ENCODE measurements at places on chromosomes 6 and 20.

GRCh38 chr20:59455402-59456341 lies 148.7 kb upstream of the PHACTR3 start:
- no peak for DNase-seq

DNA sequence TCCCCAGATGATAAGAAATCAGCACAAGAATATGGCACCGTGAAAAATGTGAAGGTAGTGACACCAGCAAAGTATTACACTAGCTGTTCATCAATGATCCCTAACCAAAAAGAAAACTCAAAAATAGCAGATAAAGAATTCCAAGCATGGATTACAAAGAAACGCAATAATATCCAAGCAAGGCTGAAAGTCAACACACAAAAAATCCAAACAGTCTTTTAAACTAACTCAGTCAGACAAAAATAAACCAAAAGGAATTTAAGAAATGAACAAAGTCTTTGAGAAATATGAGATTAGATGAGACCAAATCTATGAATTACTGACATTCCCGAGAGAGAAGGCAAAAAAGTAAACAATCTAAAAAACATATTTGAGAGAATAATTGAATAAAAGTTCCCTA lies 976.1 kb upstream of the MAP3K7 start:
- no peak for DNase-seq

DNA sequence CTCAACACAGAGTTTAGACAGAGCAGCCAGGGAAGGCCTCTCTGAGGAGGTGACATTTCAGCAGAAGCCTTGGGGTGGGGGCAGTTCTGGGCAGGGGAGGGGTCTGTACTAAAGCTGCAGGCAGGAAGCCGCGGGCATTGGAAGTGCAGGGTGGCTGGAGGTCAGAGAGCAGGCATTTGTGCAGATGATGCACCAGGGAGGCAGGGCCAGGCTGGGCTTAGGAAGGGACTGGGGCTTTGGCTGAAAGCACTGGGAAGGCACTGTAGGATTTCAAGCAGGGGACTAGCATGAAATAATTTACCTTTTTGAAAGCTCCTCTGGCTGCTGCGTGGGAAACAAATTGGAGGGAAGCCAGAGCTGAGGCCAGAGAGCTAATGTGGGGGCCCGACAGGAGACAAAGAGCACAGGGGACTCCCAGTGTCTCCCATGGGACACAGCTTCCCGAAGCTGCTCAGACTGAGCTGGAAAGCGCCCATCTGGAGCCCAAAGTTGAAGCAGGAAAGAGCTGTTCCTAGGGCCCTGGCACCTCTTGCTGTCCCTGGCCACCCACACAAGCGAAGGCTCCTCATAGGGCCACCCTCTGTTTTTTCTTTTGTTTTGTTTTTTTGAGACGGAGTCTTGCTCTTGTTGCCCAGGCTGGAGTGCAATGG lies 19.3 kb downstream of the ADA start:
- DNase-seq, result no peak

DNA sequence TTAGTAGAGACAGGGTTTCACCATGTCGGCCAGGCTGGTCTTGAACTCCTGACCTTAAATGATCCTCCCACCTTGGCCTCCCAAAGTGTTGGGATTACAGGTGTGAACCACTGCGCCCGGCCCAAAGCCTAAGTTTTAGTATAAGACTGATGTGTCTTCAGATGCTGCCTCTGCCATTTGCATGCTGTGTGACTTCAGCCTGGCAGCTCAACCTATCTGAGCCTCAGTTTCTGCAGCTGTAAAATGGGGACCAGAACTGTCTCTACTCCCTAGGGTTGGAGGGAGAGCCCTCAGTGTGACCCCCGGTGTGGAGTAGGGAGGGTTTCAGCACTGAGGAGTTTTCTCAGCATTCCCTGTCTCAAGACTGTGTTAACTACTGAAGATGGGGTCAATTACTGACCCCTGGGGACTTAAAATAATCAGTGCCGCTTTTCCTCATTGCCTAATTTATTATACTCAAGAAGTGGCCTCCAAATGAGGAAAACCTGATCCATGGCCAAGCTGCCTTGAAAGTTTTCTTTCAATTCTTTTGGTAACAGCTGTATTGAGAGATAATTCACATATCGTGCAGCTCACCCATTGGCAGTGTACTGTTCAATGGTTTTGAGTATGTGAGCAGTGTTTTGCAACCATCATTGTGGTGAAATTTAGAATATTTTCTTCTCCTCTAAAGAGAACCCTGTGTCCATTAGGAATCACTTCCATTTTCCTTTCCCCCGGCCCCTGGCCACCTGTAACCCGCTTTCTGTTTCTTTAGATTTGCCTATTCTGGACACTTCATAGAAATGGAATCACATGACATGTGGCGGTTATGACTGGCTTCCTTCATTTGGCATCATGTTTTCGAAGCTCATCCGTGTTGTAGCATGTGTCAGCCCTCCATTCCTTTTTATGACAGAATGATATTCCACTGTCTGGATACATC lies 64.8 kb downstream of the PHACTR3 start:
- no peak for DNase-seq

DNA sequence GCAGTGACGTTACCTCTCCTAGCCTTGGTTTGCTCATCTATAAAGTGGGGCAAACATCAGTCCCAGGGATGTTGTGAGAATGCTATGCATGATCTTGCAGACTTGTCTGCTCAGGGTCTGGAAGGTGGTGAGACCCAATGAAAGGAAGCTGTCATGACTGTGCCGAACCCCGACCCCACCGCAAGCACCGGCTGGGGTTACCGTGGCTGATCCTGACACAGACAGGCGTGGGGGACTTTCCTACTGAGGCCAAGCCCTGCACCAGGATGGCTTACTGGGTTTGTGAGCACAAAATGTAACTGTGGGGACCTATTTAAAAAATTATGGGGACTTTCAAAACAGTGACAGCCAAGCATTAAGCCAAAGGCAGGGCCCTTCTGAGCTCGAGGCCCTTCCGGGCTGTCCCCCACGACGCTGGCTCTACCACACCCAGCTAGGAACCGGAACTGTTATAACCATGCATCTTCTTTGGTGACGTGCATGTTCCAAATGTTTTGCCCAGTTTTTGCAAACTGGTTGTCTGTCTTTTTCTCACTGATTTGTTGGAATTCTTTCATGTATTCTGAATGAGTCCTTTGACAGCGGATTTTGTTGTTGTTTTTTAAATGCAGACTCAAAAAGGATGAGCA lies 76.6 kb upstream of the PMEPA1 start:
- DNase-seq, result no peak

DNA sequence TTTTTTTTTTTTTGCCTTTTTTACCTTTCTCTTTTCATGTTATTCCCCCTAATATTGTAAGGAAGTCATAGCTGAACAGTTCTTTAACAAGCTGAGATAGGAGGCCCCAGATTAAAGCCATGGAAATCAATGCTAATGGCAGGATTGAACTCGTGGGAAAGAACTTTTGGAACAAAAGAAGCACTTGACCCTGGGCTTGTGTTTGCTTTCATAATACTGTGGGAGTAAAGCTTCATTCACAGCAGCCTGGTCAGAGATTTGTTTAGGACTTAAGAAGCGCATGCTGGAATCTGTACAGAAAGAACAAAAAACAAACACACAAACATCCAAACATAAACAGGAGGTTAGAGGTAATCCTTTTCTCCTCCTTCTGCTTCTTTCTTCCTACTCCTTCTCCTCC lies 5.1 kb downstream of the HEY2 start:
- no peak for DNase-seq

- DNase-seq, result no peak
Measured at GRCh38 chr6:143549221-143549948, 37.9 kb upstream of the FUCA2 start.

GRCh38 chr6:132490024-132490423 lies 22.9 kb downstream of the STX7 start:
- no peak for DNase-seq

DNA sequence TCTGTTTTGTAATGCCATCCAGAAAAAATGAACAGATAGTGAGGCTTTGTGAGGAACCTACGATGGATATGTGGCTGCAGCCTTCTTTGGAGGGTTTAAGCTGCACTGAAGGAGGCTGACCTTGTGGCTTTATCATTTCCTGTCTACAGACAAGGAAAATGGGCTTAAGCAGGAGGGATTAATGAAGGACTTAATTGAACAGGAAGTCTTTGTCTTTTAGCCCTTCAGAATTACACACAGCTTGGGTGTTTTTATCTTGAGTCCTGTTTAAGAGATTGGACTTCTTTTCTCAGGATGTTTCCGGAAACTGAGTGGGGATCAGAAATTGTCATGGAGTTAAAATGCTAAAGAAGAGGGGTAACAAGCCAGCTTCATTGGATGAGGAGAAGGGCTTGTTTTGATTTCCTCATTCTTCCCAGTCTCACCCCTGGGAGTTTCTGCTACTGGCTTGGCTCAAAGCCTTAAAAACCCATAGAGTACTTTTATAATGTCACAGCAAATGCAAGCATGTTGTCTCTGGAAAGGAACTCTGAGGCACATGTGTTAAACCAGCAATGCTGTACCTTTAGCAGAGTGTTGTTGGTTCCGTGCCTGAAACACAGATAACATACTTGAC lies 193.6 kb downstream of the JARID2 start:
- DNase-seq, result no peak

- peak; percentile 14 for DNase-seq
Measured at GRCh38 chr6:5762561-5762968, 244.2 kb downstream of the NRN1 start.

DNA sequence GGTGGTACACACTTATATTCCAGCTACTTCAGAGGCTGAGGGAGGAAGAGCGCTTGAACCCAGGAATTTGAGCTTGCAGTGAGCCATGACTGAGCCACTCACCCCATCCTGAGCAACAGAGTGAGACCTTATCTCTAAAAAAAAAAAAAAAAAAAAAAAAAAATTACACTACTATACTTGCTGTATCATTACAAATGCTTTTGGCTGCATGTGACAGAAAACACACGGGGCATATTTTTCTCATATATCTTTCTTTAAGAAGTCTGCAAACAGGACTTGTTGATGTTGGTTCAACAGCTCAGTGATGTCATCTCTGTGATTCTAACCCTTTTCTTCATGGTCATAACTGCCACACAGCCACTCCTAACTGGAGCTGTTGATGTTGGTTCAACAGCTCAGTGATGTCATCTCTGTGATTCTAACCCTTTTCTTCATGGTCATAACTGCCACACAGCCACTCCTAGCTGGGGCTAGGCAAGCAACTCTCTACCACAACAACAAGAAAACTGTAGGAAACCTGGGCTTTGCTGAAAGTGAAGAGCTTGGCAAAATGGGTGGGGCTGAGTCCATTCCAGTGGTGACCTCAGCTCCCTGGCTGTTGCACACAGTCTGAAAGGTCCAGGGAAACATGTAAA lies 19.8 kb downstream of the MTFR2 start:
- DNase-seq, result no peak

DNA sequence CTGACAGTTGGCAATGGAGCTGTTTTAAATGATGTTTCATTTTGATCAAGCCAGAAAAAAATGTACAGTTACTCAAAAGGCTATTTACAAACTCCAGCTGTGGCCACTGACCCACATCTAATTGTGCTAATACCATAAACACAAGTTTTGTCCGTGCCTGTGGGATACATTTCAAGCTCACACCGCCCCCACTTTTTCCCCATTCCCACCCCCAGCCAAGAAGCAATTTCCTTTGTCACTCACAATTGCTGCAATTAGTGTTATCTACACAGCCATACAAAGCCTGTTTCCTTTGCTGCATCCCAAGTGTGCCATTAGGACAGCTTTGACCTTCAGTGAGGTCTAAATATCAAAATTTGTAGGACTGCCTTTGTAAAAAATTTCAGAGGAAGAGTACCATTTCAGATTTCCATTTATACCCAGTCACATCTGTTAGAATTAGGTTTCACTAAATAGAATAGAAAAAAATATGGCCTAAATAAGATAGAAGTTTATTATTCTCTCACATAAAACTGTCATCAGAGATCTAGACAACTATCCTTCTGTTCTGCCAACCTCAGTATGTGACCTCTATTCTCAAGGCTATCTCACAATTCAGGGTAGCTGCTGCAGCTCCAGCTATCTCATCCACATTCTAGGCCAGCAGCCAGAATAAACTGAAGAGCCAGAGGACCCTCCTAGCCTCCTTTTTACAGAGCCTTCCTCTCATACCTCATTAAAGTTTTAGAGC lies 202.6 kb downstream of the NFATC2 start:
- DNase-seq, result no peak

GRCh38 chr6:15936503-15936902 lies 192.4 kb upstream of the MYLIP start:
- DNase-seq, result no peak

GRCh38 chr6:3325210-3325609 lies 66.5 kb downstream of the PSMG4 start:
- no peak for DNase-seq

GRCh38 chr20:19916531-19917485 lies 100.4 kb upstream of the NAA20 start:
- DNase-seq, result peak; percentile 73

- no peak for DNase-seq
Measured at GRCh38 chr20:58976061-58976730, 4.9 kb upstream of the NELFCD start.

DNA sequence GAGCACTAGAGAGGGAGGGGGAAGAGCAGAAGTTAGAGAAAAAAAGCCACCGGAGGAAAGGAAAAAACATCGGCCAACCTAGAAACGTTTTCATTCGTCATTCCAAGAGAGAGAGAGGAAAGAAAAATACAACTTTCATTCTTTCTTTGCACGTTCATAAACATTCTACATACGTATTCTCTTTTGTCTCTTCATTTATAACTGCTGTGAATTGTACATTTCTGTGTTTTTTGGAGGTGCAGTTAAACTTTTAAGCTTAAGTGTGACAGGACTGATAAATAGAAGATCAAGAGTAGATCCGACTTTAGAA lies 2.0 kb downstream of the ID4 start:
- DNase-seq, result no peak

GRCh38 chr6:128249429-128249828 lies 271.0 kb downstream of the PTPRK start:
- no peak for DNase-seq

DNA sequence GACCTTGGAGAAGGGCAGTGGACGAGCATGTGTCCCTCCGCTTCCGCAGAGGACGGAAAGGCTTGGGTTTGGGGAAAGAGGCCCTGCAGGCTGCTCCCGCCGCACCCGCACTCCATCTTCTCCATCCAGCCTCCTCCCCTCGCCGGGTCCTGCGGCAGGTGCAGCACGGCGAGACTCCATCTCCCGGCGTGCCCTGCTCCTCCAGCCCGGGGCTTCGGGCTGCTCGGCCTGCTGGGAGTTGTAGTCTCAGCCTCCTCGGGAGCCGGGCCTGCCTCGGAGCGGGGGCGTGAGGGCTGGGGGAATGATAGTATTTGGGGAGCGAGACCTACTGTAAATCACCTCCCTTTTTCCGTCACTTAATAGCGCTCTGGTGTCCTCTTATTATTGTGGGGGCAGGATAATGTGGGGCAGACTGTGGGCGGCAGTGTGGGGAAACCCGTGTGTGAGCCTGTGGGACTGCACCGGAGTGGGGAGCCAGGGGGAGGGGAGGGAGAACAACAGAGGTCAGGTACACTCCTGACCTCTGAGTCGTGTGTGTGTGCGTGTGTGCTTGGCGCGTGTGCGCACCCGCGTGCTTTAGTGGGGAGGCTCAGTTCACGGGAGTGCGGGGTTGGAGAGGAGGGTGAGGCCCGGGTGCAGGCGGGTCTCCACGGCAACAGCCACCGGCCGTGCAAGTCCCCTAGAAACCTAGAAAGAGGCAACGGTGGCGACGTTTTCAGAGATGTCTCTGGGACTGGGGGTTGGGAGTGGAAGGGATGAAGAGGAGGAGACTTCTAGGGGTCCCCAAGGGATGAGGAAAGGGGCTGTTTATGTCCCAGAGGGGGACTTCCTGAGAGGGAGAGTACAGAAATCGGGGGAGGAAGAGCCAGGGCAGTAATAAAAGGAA lies 4.1 kb downstream of the TTBK1 start:
- DNase-seq, result no peak

GRCh38 chr6:122374307-122374706 lies 25.1 kb upstream of the HSF2 start:
- no peak for DNase-seq

Measured in NCI-H524 treated with DMSO at 0.1 percent for 48 hours (cell line).